ENCODE measurements at places on chromosomes 12 and 14.

- no peak for DNase-seq
These were observed 152.7 kb downstream of the GXYLT1 start for GRCh38 chr12:41992022-41992421.

- DNase-seq = no peak
These were observed 22.5 kb upstream of the MANSC4 start for GRCh38 chr12:27802511-27802910.

DNA sequence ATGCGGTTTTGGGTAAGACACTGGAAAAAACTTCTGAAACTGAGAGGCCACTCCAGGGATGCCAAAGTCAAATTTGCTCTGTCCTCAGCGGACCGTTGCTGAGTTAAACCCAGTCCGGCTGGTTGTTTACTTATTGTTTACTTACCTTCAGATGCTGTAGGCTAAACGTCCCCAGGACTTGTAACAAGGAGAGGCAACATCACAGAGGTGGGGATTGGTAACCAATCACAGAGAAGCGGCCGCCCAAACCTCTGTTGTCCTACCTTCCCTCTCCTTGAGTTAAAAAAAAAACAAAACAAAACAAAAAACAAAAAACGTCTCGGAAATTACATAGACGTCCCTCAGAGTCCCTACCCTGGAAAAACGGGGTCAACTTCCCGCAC, 380 bp downstream of the ANO2 start:
- DNase-seq = no peak

DNA sequence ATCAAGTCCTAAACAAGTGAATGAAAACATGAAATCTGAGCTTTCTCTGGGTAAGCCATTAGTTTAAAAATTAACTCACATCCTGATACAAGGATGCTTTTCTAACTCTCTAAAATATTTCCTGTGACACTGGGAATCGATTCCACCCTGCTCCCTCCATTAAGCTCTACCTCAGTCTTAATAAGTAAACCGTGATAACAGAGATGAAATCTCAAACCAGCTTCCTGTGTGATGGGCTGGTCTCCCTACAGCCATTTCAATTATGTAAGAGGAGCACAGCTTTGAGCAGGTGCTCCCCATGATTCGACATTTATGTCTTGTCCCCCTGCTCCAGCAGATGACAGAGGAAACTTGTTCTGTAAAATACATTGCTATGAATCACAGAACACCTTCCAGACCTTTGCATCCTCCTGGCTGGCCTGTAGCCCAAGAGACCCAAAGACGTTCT, 59.0 kb downstream of the GAS2L3 start:
- no peak for DNase-seq

DNA sequence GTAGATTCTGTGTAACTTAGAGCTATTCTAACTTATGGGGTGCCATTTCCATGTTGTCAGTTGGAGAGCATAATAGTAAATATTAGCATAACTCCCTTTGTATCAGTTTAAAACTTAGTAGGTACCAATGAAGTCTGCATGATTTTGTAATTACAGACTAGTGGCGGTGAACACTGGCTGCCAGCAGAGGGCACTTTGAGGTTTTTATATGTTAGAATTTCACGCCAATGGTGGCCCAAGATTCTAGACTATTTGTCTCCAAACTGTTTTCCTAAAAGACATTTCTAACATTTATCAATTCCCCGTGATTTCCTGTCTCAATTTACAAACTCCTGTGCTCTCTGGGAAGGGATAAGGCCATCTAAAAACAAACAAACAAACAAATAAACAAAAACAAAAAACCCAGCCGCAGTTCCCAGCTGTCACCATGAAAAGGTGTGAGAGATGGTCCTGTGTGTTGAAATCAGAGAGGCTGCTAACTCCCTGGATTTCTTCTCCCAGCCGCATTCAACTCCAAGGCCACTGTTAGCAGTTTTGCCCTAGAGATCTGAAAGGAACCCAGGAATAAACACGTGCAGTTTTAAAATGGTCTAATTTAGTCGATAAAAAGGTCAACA, 57.6 kb downstream of the BRMS1L start:
- DNase-seq = no peak

- no peak for DNase-seq
These were observed 27.2 kb upstream of the ADAMTS20 start for GRCh38 chr12:43579206-43579605.

GRCh38 chr12:57380300-57380699, 50.5 kb downstream of the R3HDM2 start:
- no peak for DNase-seq

GRCh38 chr12:93668919-93669418, 8.2 kb upstream of the CRADD start:
- DNase-seq = no peak

- no peak for DNase-seq
These were observed 37.6 kb downstream of the SYNE3 start for GRCh38 chr14:95478818-95479217.

- DNase-seq = no peak
These were observed 35.7 kb downstream of the SIX6 start for GRCh38 chr14:60544659-60545058.

- no peak for DNase-seq
These were observed 57.4 kb downstream of the RPH3A start for GRCh38 chr12:112848972-112849371.

GRCh38 chr14:72514660-72515025, 379.3 kb downstream of the DPF3 start:
- DNase-seq = no peak

- DNase-seq = no peak
These were observed 66.1 kb downstream of the CHGA start for GRCh38 chr14:92988786-92989755.
